ENCODE measurements at places on chromosomes 13 and 19.

GRCh38 chr13:84659359-84659661, 777.0 kb upstream of the SLITRK1 start:
- no peak for DNase-seq

GRCh38 chr19:934865-935479, 9.1 kb downstream of the ARID3A start:
- no peak for DNase-seq

- DNase-seq = no peak
Measured at GRCh38 chr19:55406826-55407549, 600 bp downstream of the UBE2S start.

DNA sequence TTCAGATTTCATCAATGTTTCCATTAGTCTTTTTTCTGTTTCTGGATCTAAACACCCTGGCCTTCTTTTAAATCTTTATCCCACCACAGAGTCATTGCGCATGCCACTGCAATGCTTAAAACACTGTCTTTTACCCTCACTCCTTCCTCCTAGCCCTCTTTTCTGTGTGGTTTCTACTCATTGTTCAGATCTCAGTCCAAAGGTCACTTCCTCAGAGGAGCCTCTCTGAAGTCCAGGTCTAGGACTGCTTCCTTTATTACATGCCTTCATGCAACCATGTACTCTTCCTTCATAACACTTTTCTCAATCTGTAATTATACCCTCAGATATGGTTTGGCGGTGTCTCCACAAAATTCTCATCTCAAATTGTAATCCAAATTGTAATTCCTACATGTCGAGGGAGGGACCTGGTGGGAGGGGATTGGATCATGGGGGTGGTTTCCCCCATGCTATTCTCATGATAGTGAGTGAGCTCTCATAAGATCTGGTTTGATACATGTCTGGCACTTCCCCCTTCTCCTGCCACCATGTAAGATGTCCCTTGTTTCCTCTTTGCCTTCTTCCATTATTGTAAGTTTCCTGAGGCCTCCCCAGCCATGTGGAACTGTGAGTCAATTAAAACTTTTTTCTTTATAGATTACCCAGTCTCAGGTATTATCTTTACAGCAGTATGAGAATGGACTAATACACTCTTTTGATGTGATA, 808.9 kb downstream of the DIAPH3 start:
- no peak for DNase-seq

GRCh38 chr19:6599866-6600454, 9.0 kb upstream of the CD70 start:
- DNase-seq = no peak

GRCh38 chr19:16418597-16418962, 53.2 kb downstream of the EPS15L1 start:
- DNase-seq = no peak

GRCh38 chr13:36445278-36445677, 13.0 kb downstream of the CCNA1 start:
- no peak for DNase-seq

- DNase-seq = no peak
Measured at GRCh38 chr13:30991184-30991583, 58.7 kb downstream of the TEX26 start.

DNA sequence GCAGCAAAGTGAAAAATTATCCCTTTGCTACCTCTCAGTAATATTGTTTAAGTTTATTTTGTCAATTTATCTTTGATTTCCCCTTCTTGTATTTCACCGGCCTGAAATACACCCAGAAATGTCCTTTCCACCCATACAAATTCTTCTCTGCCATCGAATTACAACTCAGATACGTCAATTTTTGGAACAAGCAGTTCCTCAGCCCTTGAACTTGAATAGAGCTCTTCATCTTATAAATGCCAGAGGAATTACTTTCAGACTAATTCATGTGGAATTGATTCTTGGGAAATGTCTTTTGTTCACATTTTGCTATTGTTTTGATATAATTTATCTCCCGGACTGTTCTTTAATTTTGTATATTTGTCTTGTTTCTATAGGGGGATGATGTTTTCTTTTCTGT, 1359.3 kb upstream of the MIR17HG start:
- no peak for DNase-seq

DNA sequence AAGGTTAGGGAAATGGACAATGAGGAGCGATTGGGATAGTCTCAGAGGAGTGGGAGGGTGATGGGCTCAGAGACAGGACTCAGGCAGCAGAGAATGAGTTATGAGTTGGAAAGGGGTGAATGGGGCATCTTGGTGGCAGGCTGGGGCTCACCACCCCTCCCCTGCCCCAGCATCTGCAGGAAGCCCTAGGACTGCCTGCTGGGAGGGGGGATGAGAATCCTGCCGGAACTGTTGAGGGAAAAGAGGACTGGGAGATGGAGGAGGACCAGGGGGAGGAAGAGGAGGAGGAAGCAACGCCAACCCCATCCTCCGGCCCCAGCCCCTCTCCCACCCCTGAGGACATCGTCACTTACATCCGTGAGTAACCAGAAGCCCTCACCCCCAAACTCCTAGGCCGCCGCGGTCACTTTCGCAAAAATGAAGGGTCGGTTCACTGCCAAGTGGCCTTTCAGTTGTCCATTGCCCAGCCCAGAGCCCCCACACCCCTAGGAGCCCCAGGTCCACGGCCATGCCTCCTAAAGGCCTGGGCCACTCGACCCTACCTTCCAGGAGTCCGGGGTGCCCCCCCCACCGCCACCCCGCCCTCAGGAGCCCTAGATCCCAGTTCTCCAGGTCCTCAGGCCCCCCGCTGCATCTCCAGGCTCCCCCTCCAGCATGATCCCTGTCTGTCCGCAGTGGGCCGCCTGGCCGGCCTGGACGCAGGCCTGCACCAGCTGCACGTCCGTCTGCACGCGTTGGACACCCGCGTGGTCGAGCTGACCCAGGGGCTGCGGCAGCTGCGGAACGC, 764 bp downstream of the CLEC11A start:
- no peak for DNase-seq

DNA sequence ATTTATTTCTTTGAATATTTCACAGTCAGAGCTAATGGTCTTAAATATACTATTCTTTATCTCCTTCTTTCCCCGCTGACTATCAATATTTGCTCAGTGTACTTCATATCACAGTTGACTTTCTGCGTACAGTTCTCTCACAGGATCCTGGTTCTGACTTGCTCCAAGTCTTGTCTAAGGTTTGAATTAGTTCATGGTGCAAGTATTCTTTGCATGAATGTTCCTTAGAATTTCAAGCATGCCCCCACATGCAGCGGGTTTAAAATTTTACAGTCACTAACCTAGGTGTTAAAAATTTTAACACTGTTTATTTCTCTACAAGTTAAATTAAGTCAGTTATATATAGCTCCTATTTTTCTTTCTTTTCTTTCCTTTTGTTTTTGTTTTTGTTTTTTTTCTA, 20.8 kb upstream of the KLF12 start:
- no peak for DNase-seq

GRCh38 chr19:2631213-2631821, 71.2 kb downstream of the GNG7 start:
- no peak for DNase-seq

DNA sequence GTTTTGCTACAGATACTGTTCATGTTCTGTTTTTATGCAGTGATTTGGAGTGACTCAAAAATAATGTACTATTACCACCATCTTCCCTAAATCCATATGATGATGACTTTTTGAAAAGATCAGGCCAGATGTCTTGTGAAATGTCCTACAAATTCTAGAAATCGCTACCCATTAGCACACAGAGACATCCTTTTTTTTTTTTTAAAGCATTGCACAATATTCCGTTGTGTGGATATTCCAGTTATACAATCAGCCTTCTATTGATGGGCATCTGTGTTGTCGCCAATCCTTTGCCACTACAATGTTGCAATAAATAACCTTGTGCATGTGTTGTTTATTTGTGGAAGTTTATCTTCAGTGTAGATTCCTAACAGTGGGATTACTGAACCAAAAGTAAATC, 24.5 kb downstream of the ZDHHC20 start:
- no peak for DNase-seq

DNA sequence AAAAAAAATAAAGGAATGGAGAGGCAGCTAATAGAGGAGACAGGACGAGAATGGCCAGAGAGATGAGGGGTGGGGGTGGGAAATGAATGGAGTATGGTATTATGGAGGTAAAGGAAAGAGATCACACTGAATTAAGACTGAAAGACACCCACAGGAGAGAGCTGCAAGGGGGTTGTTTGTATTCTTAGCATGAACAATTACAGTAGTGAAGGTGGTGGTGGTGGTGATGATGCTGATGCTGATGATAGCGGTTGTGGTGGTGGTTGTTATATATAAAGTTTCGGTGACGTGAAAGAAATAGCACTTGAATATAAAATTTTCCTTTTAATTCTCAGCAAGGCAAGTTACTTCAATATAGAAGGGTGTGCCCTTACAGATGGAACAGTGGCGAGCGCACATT, 2.8 kb upstream of the ADGRE3 start:
- no peak for DNase-seq

GRCh38 chr13:81153478-81153877, 812.6 kb upstream of the SPRY2 start:
- no peak for DNase-seq

DNA sequence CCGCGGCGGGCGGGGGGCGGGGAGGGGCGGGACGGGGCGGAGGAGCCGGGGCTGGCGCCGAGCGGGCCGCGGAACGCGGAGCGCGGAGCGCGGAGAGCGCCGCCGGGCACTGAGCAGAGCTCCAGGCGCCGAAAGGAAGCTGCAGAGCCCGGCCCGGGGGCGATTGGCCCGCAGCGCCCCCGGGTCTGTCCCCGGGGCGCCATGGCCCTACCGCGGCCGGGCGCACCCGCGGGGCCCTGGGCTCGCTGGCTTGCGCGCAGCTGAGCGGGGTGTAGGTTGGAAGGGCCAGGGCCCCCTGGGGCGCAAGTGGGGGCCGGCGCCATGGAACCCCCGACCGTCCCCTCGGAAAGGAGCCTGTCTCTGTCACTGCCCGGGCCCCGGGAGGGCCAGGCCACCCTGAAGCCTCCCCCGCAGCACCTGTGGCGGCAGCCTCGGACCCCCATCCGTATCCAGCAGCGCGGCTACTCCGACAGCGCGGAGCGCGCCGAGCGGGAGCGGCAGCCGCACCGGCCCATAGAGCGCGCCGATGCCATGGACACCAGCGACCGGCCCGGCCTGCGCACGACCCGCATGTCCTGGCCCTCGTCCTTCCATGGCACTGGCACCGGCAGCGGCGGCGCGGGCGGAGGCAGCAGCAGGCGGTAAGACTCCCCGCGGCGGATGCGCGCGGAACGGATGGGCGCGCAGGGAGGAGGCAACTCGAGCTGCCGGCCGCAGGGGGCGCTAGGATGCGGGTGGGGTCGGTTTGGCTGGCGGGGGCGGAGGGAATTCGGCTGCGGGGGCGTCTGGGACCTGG, at the start of gene PDE4A:
Gene PDE4A, plus strand, starts transcription at position 95 of the 796 bp plus-strand sequence. Its CDS starts 227 bp downstream, at position 322.
- peak; percentile 47 for DNase-seq

DNA sequence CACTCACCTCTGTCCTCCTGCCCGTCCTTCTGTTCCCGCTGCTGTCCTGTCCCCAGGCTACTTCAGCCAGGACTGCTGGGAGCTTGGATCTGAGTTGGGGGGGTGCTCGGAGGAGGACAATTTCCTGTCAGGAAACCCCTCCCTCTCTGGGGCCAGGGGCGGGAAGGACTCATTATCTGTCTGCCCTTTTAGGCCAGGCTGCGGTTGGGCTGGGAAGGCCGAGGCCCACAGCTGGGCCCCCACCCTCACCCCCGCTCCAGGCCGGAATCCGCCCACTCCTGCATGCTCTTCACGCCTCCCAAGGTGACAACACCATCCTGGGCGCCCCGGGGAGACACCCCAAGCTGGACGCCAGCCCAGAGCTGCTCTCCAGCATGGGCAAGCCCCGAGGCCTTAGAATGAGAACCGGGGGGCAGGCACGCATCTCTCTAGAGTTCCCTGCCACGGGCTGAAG, at the start of gene EXOC3L2:
Gene EXOC3L2, minus strand, starts transcription at position 74 of the 454 bp plus-strand sequence. CDS start 6,362 bp downstream, outside the sequence.
- DNase-seq = no peak

DNA sequence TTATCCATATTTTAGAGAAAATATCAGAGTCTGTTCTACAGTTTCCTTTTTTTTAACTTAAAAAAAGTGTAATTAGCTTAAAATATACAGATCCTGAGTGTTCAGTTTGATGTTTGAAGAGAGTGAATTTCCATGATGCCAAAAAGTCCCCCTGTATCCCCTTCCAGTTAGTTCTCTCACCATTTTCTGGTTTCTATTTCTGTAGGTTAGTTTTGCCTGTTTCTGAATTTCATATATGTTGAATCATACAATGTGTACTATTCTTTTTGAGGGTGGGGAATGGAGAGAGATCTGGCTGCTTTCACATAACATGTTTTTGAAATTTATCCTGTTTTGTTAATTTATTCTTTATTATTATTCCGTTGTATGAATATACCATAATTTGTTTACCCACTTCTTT, 95.9 kb downstream of the PDS5B start:
- DNase-seq = no peak

DNA sequence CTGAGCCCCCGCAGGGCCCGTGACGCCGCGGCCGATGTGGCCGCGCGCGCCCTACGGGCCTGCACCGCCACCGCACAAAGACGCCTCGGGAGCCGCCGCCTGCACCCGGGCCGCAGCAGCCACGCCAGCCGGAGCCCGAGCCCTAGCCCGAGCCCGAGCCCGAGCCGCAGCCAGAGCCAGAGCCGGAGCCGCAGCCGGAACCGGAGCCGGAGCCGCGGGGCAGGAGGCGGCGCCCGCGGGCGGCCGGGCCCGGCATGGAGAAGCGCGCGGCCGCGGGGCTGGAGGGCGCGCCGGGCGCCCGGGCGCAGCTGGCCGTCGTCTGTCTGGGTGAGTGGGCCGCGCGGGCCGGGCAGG, 379 bp downstream of the LRP3 start:
- DNase-seq = no peak

GRCh38 chr13:79456656-79457365, 24.1 kb upstream of the NDFIP2 start:
- DNase-seq = no peak
